GM12892 (cell line): ENCODE measurements at places on chromosomes 2 and 18.

DNA sequence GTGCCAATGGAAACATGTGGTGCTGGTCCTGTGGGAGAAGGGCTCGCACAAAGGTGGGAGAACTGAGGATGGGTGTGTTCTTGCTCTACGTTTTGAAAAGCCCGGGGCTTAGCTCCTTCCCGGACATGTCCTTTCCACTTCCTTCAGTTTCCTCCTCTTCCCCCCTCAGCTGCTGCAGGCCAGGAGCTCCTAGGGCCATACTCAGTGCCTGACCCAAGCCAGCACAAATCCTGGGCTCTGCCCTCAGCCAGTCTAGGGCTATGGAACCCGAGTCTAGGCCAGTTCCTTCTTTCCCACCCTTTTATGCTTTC, 1.4 kb upstream of the SIX2 start:
- DNase-seq: no peak

DNA sequence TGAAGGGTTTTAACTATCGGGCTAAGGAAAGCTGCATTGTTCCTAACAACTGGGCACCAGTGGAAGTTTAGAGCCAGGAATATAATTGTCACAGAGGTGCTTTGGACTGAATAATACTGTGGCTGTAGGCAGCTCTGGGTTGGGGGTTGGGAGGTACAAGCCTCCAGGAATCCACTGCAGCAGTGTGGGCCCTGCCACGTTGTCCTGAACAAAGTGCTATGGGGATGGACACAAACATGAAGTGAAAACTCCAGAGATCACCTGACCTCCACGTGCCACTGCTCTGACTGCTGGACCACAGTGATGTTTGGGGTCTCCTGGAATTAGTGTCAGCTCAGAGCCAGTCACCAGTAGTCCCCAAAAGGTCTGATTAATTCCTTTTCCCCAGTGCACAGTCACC, 110.9 kb downstream of the BCL2 start:
- DNase-seq: no peak

DNA sequence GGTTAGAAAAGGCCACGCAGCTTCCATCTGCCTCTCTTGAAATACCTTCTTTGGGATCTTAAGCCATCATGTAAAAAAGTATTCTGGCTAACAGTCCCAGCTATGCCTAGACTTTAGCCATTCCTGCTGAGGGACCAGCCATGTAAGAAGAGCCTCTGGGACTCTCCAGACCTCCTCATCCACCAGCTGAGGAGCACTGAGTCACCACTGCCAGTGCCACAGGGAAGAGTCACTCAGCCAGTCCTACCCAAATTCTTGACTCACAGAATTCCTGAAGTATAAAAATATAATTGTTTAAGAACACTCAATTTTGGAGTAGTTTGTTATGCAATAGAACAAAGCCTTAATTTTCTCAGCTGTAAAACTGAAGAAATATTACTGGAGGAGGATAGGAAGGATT, 436.7 kb downstream of the ZEB2 start:
- DNase-seq: no peak

DNA sequence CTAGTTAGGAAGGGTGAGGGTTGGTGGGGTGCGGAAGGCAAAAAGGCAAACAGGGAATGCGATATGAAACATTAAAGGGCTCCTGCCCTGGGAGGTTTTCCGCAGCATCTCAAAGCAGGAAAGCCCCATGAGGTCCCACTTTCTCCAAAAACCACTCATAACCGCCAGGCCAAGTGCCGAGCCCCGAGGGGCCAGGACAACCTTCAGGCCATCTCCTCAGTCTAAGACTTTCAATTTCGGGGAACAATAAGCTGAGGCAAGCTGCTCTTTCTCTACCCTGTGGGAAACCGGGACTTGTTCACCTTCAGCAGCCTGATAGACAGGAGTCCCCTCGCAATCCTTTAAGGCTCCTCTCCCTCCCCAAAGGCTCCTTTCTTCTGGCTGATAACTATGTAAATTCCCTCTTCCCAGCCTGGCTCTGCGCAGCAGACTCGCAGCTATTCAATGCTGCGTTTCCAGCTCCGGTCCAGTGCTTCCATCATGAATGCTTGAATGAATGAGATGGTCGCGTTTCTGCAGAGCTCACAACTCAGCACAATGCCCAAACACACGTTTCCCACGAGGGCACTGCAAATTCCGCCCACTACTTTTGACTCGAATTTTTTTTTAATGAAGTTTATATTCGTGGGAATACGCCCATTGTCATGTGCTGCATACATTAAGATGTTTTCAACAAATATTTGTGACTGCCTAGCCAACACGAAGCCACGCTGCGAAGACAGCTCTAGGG, 1.4 kb downstream of the LAMA1 start:
- DNase-seq: no peak

GRCh38 chr2:181224866-181225265, 232.3 kb upstream of the ITGA4 start:
- DNase-seq: no peak

GRCh38 chr2:234958746-234959395, 7.1 kb downstream of the SH3BP4 start:
- DNase-seq: no peak
